Fibroblast of skin of left biceps (primary cell): ENCODE measurements at places on chromosomes 13 and 19.

GRCh38 chr13:60318186-60318585 lies 78.8 kb upstream of the TDRD3 start:
- no peak for DNase-seq

DNA sequence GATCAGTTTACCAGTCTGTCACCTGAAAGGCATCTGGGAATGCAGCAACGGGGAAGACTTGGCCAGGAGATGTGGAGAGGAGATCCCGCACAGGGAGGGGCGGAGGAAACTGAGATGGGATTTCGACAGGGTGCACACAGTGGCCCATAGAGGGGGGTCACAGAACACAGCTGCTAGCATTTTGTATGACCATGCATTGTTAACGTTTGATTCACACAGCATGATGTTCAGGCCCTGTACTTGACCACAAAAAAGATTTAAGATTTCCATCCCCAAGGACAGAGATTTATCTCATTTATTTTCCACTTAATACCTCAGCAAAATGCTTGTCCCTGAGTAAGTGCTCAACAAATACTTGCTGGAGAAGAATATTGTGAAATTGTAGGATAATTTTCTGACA lies 63.2 kb downstream of the RAB20 start:
- DNase-seq = no peak

DNA sequence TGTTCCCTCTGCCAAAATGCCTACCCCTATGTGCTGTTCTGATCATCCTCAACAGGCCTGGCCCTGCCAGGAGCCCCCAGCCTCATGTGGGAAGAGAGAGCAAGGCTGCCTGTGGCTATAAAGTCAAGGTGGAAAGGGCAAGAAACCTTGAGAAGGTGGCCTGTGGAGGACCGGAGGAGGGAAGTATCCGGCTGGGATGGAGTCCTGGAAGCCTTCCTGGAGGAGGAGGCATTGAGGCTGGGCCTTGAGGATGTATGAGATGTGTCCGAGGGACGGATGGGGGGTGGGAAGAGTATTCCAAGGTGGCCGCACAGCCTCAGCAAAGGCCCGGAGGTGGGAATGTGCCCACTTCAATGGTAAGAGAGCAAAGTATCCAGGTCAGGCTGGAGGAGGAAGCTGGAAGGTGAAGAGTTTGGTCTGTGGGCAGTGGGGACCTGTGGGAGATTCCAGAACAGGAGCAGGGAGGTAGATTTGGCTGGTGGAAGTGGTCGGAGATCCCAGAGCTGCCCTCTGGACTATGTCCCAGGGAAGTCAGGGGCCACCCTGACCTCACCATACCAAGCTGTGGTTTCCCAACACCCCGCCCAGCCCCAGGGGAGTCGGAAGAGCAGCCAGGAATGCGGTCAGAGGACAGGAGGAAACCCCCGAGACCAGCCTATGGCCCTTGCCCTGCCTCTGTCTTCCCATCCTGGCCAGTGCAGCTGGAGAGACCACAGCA lies 3.0 kb upstream of the PLIN4 start:
- no peak for DNase-seq

DNA sequence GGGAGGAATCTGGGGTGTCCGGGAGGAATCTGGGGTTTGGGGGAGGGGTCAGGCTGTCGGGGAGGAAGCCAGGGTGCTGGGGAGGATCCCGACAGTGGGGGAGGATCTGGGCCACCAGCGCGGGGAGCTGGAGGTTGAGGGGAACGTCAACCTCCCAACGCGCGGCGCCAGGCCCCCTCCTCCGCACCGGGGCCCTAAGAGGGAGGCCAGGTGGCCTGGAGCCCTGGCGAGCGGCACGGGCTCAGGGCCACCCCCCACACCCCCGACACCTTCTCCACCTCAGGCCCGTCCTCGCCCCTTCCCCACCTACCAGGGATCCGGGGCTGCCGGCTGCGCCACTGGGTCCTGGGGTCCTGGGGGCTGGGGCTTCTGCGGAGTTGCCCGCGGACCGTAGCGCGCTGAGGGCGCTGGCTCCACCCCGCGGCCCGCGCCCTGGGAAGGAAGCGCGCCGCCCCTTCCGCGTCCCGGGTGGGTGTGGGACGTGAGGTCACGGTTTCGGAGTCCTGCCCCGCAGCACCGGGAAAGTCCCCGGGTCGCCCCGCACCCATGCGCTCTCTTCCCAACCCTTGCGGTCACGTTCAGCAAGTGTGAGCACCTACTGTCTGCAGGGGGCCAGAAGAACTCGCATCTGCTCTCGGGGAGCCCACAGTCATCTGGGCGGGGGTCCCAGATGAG lies at the start of gene TICAM1:
Gene TICAM1 (minus strand): TSS at position 409 of the 675 bp plus-strand sequence. CDS start 13,335 bp downstream, outside the sequence.
- DNase-seq = no peak

GRCh38 chr19:32489971-32490370 lies 84.4 kb downstream of the DPY19L3 start:
- DNase-seq = no peak

- no peak for DNase-seq
Measured at GRCh38 chr19:10270616-10271394, at the start of gene ICAM1. ICAM1 (plus strand) TSS chr19:10271120; CDS start chr19:10271160, 40 bp downstream.

DNA sequence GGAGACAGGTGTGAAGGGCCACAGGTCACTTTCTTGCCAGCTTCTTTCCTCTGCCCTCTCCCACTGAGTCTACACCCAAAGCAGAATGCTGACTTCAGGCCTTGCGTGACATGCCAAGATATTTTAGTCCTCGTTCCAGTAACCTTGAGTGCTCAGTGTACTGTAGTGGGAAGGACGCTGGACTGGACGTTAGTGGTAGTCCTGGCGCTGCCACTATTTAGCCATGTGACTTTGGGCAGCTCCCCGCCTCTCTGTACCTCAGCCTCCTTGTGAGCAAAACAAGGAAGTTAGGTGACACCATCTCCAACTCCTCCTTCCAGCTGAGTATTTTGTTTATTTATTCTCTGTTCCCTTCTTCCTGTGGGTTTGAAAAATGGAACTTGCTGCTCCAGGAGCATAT lies 86.1 kb downstream of the FRY start:
- DNase-seq = no peak

DNA sequence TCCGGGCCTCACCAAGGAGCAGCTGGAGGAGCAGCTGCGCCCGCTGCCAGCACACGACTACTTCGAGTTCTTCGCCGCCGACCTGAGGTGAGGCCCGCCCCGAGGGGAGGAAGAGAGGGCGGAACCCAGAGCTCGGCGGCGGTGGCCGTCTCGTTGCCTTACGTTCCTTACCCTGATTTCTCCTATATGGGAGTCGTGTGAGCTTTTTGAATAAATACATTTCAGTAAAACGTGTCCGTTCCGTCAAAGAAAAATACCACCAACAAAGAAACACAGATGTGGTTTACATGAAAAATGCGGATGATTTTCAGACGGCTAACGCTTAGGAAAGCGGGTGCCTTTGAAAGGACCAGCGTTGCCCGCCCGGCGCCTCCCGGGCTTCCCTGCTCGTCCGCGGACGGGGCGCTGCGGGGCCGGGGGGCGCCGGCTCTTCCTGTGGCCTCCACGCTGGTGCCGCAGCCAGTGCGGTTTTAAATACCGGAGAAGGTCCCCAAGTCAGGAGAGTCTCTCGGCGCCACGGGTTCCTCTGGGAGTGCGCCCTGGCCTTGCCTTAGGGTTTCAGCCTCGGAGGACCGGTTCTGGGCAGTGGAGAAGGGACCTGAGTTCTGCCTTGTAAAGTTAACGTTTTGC lies 755 bp downstream of the UPF3A start:
- DNase-seq = peak; percentile 22

DNA sequence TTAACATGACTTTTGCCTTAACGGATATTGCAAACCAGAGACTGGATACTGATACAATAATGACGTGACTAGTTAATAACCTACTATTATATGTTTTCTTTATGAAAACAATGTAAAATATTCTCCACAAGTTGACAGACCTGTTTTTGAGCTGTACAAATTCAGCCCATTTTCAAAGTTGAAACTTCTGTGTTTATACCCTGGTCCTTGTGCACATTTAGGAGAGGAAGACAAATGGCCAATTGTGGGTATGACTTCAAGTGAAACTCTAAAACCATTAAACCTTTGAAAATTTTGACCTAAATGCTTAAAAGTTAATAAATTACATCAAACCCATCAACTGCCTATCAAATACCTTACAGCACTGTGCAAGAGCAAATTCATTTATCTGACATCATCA lies 8.9 kb downstream of the SPRY2 start:
- DNase-seq = no peak

- no peak for DNase-seq
Measured at GRCh38 chr19:52224211-52224610, 34.4 kb downstream of the PPP2R1A start.

GRCh38 chr19:18653853-18654252 lies 17.0 kb downstream of the KLHL26 start:
- DNase-seq = no peak
